ENCODE measurements at places on chromosomes 7 and 10. TPM values are rescaled to one million over a fixed set of nuclear protein-coding genes. Genes with fewer than 3 reads are reported as not detected.

- no peak for DNase-seq
Measured at GRCh38 chr10:21924511-21924910, 79.0 kb downstream of the DNAJC1 start.

DNA sequence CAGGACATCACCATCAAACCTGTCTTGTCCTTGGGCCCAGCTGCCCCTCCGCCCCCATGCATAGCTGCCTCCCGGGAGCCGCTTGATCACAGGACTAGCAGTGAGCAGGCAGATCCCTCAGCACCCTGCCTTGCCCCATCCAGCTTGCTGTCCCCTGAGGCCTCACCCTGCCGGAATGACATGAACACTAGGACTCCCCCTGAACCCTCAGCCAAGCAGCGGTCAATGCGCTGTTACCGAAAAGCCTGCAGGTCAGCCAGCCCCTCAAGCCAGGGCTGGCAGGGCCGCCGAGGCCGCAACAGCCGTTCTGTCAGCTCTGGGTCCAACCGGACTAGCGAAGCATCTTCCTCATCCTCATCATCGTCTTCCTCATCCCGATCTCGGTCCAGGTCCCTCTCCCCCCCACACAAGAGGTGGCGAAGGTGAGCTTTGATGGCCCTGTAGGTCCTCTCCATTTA is 5.2 kb upstream of the NOLC1 start:
- no peak for DNase-seq

Gene ZRANB1
- 17.3 TPM for total RNA-seq

GRCh38 chr10:48973065-48973464 is 33.4 kb upstream of the LRRC18 start:
- no peak for DNase-seq

- no peak for DNase-seq
Measured at GRCh38 chr10:14698111-14698828, 76.4 kb downstream of the FAM107B start.

Gene HHEX
- 109 TPM for total RNA-seq

DNA sequence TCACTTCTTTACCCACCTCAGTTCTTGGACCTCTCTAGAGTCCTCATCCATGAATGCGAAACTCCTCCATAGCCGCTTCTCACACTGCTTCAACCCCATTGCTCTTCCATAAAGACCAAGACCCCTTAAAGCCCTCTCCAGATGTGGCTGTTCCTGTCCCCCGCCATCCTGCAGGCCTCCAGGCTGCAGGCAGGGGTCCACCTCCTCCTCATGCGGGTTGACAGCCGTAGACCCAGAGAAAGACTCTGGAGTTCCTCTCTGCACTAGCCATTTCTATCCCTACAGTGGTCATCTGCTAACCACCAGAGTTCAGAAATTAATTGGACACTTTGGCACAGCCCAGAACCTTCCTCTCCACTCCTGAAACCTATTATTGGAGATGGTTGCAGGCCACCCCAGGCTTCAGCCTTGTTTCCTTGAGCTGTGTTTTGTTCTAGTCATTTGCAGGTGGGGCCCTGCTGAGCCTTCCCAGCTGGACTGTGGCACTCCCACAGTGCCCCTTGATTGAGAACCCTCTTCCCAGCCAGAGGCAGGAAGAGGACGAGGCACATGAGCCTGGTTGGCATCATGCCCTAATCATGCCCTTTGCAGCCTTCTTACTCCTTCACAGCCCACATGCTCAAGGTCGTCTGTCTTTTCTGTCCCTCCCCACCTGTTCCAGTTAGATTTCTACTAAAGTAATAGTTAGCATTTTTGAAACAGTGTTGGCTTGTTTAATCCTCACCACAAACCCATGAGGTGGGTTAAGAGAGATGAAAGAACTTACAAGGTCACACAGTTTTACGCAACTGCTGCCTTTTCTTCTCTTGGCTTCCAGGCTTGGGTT is 23.9 kb downstream of the CUL1 start:
- DNase-seq: peak; percentile 8

DNA sequence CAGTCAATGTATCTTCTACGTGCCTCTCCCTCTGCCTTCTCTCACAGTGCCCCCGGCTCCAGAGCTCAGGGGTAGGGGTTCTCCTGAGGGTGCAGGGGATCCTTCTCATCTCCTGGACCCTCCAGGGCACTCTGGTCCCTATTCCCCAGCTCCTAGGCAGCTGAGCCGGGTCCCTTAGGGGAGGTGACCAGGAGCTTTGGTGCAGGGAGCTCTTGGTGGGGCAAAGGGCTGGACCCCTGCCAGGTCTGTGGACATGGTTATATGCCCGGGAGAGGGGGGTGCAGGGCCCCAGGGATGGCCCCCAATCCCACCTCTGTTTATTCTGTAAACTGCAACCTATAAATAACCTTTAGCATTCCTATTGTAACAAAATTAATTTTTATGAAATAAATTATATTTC is 16.6 kb upstream of the SLC29A3 start:
- no peak for DNase-seq

DNA sequence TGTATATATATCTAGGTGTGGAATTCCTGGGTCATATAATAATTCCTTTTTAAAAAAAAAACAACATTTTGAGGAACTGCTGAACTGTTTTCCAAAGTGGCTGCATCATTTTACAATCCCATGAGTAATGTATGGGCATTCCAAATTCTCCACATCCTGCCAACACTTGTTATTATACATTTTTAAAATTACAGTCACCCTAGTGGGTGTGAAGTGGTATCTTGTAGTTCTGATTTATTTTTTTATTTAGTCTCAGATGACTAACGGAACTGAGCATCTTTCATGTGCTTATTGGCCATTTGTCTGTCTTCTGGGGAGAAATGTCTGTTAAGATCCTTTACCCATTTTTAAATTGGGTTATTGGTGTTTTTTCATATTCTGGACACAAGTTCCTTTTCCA is 12.0 kb upstream of the KLHL7 start:
- DNase-seq: no peak

Gene NEBL
- total RNA-seq: 0.83 TPM

Gene NANOS1
- total RNA-seq: 0.40 TPM

- DNase-seq: no peak
Measured at GRCh38 chr10:113450906-113451305, 101.9 kb upstream of the HABP2 start.

Gene LIPM
- total RNA-seq: not detected

DNA sequence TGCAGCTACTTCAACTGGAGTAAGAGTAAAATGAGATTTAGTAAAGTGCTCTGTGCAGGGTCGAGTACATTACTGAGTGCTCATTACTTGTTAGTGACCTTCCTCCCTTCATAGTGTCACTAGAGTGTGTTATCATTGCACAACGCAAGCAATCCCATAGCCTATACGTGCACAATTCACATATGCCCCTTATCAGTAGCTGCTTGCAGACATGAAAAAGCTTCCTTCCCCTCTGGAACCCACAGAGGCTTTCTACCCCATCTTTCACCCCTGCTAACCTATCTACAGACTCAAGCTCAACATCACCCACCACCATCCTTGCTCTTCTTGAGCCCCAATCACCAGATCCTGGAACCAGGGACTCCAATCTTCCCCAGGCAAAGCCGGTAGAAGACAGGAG is 59.3 kb downstream of the C7orf25 start:
- no peak for DNase-seq

- no peak for DNase-seq
Measured at GRCh38 chr7:156236936-156237599, 403.5 kb upstream of the RNF32 start.

Gene SVIL
- total RNA-seq: 85.1 TPM

DNA sequence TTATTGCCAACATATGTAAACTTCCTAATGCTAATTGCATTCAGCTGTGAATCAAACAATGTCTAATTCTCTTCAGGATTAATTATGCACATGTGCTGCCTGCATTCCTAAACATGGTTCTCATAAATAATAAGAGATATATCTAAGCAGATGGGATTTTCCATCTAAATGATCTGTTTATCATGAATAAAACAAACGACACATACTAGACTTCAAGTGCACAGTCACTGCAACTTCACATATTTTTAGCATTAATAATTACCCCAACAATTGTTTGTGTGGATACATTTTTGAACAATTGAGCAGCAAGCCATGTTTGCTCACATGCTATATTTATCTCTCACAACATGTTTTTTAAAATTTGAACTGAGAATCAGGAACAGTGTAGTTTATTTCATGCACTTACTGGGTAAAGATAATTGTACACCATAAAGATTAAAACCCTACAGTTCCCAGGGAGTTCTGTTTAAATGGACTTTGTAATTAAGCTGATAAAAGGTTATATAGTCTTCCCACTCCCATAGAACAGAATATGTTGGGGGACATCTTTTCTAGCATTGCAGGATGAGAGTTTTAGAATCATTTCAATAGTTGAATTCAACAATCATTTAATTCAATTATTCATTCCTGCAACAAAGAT is 378.5 kb downstream of the MDFIC start:
- no peak for DNase-seq

DNA sequence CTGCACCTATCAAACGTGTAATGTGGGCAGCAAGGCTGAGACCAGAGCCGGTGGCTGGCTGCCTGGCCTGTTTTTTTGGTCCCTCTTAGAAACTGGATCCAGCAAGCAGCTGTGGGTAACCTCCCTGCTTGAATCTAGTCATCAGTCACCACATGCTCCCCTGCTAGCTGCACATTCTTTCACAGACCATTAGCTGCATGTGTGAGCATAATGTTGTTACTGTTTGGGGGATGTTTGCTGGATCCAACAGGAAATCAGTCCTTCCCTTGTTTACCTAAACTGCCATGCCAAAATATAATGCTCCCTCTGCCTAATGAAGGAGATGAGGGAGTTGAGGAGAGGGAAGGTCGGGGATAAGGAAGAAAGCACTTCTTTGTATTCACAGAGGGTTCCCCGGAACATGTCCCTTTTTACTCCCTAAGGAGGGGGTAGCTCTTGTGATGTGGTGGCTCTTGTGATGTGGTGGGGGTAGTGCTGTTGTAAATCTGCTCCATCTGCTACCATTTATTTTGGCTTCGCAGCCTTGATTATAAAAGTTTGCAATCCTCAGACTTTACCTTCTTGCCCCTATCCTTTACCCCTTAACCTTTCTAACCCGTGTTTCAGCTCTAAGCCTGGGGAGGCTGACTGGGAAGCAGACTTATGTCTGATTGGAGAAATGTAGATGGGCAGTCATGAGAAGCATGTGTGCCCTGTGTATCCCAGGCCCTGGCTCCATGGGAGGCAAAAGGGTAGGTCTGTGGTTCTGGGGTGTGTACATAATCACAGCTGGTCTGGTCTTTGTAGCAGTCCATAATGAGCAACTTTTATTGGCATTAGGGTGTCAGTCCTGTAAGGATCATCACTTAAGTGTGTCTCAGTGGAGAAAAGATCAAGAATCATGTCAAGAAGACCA is 20.8 kb downstream of the LOXL4 start:
- DNase-seq: no peak

- no peak for DNase-seq
Measured at GRCh38 chr7:91876391-91877133, 3.9 kb downstream of the MTERF1 start.

Gene HTR5A
- total RNA-seq: not detected

Gene RTKN2
- 4.8 TPM for total RNA-seq

Gene SLC16A9
- total RNA-seq: not detected

Gene CALML3
- not detected for total RNA-seq

Gene NRF1
- total RNA-seq: 20.3 TPM

- DNase-seq: no peak
Measured at GRCh38 chr7:47479821-47480575, 101.9 kb downstream of the TNS3 start.

DNA sequence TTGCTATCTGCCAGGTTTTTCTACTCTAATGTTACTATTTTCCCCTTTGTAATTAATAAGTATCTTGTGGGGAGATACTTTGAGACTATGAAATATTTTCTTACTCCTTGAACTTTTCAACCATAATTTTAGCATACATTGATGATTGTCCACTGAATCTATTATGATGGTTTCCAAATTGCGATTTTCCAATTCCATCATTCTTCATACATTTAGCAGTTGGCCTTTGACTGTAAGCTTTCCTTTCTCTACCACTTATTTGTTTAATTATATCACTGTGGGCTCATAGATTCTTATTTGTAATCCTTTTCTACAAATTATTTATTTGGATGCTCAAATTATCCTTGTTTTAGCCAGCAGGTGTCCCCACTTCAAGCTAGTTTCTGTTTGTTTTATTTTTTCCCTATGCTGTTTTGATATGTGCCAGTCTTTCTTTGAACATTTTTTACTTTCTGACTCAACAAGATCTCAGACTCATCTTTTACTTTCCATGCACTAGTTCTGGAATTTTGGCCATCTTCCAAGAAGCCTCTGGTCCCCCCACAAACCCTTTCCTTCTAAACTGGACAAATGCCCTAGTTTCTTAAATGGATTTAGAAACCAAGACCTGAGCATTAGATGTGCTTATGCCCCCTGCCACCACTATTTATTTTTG is 11.4 kb upstream of the MRPS16 start:
- peak; percentile 53 for DNase-seq

GRCh38 chr10:12719365-12719764 is 282.1 kb downstream of the CCDC3 start:
- peak; percentile 46 for DNase-seq

DNA sequence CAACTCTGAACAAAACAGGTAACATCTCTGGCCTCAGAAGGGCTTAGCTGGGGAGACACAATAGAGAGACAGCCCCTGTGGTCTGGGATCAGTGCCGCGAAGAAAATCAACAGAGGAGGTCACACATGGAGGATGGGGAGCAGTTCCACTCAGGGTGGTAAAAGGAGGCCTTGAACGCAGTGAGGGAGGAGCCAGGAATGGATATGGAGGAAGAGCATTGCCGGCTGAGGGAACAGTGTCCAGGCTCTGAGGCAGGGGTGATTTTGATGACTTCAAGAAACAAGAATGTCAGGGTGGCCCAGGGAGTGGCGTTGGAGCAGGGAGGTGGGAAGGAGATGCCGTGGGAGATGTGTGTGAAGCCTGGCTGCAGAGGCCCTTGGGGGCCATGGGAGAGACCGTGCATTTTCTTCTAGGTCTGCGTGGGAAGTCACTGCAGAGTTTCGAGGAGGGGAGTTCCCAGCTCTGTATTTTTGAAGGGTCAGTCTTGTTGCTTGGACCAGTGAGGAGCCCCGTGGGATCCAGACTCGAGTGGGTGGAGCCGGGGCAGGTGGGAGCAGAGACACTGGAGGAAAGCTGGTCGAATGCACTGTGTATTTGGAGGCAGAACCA is 35.7 kb upstream of the SH2D4B start:
- DNase-seq: no peak

- DNase-seq: no peak
Measured at GRCh38 chr7:157751951-157752673, 415.3 kb downstream of the DNAJB6 start.

DNA sequence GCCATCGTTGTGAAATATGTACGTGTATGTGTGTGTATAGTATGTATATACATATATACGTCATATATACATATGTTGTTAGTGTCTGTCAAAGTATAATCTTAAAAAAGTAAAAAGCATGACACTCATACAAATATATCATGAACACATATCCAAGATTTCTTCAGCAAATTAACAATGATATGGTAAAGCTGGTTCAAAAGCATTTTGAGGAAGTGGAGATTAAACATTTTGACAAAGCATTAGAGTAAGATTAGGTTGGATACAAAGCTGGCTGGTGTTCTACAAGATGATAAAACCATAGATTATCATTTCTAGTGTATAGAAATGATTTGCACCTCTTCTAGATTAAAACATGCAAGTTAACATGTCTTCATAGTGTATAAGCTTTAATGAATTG is 771 bp upstream of the NUDCD3 start:
- DNase-seq: no peak

Gene SEMA4G
- total RNA-seq: 6.0 TPM

GRCh38 chr7:15131661-15132060 is 229.1 kb upstream of the DGKB start:
- DNase-seq: no peak

Measured in endothelial cell of umbilical vein (primary cell).